ENCODE measurements at places on chromosomes 1 and 21.

DNA sequence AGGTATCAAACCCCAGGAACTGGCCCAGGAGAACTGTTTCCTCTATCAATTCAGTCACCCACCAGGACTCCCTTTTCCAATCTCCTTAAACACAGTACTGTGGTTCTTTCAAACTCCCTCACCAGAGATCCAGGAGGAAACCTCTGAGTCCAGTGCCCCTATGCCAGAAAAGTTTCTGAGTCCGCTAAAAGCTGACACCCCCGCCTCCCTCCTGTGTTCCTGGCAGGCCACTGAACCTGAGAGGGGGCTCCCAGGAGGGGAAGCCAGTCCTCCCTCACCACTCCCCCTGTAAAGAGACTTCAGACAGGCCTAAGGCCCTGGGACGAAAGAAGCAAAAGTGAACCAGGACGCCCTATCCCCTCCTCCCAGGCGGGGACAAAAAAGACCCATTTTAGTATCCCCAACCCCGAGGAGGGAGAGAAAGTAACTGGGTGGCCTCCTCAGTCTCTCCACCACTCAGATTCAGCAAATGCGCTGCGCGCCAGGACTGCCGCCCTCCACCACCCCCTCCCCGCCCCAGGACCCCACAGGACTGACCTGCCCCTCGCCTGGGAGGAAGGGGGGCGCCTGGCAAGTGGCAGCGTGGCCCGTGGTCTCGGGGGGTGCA, 624 bp downstream of the SLC41A1 start:
- no peak for DNase-seq

- no peak for DNase-seq
These were observed 18.3 kb upstream of the RNU1-4 start for GRCh38 chr1:16721871-16722641.

GRCh38 chr1:12567288-12567819, 50.7 kb downstream of the DHRS3 start:
- DNase-seq, result no peak

GRCh38 chr1:59645893-59646292, 168.9 kb upstream of the HOOK1 start:
- no peak for DNase-seq

DNA sequence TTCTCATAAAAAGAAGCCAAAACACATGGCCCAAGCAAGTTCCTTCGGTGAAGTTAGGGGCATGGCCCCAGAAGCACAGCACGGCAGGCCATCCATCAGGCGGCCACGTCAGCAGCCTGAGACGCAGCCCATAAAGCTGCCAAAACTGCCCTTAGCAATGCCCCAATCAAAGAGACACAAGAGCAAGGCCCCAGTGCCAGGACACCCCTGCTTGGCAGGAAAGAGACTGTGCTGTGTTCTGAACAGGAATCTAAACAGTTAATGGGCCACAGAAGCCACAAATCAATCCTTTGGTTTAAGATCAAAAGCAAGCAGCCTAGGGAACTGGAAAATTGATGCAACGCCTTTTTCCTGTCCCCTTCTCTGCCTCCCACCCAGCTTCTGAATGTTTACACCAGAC, 497.0 kb upstream of the USP24 start:
- no peak for DNase-seq

DNA sequence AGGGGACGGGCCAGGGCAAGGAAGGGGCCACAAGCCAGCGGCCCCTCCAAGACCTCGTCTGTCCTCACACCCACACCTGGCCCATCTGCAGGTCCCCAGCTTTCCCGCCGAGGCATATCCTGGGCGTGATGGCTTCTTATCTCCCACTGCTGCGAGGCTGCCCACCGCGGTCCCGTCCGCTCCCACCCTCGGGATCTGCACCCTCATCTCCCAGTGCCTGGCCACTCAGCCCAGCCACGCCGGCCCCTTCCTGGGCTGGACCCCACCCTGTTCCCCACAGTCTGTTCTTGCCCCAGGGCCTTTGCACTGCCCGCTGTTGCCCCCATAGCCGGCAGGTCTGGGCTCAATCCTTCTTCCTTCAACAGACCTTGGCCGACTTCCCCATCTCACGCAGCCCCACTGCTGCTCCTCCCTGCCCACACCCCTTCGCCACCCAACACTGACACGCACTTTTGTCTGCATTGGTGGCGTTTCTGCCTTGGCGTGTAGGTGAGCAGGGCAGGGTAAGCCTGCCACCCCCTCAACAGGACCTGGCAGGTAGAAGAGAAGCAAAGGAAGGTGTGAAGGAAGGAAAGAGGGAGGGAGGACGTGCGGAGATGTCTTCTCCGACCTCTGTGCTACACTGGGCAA, 4.4 kb upstream of the TTC34 start:
- DNase-seq, result no peak

DNA sequence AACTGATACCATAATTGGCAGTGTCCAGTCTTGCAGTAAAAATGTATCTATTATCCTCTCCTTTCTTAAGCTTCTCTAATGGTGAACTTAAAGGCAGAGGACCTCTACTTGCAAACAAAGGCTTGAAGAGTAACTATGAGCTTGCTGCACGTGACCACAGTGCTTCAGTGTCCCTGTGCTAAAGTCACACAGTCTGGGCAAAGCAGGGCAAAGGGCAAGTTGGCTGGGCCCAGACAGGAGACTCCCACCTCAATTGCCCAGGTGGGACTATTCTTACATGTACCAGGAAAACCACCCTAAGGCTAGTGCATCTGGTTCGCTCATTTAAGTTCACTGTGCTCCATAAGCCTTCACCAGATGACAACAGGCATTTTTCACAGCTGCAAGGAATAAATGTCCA, 374.2 kb upstream of the PROX1 start:
- DNase-seq, result no peak

DNA sequence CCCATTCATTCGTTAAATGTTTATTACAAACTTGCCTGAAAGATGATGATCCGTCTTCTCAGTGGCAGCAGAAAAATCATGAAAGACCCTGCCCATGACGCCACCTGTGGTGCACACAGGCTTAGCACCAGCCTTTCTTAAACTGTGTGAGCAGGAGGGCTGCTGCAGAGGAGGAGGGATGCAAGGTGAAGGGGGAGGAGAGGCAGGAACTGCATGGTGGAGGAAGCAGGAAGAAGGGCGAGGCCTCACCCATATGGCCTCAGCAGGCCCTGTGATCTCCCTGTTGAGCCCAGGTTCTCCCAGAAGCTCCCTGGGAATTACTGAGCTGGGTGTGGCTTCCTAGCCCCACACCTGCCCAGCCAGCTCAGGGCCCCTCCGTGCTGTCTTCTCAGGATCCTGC, 25.0 kb upstream of the RD3 start:
- DNase-seq, result no peak

- no peak for DNase-seq
These were observed 66.2 kb downstream of the SLC45A1 start for GRCh38 chr1:8384088-8384487.

- DNase-seq, result no peak
These were observed 173.4 kb upstream of the RUNX1 start for GRCh38 chr21:35222541-35222941.

- no peak for DNase-seq
These were observed 49.6 kb downstream of the INTS7 start for GRCh38 chr1:211985556-211986264.

- DNase-seq, result no peak
These were observed 9.8 kb upstream of the SSX2IP start for GRCh38 chr1:84700070-84700469.

DNA sequence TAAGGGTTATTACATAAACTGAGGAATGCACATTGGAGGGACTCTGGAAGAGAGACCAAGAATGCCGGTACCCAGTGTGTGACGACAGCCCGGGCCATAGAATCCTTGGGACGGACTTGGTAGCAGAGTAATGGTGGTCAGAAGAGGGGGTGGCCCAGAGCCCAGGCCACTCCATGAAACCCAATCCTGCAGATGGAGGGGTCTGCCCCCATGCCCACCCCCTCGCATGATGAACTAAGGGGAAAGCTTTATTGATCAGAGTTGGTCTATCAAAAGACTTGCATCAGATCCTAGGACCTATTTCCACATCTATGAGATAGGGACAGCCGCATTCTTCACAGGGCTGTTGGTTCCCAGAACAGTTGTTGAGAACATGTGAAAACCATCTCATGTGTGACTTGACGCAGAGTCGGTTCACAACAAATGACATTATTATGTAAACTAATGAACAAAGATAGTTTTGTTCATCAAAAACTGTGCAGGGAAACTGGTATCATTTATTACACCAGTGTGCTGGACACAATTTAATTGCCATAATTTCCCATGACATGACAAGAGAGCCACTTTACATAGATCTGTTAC, 21.5 kb upstream of the SDC3 start:
- no peak for DNase-seq

GRCh38 chr21:39869141-39869818, 2.0 kb downstream of the PCP4 start:
- no peak for DNase-seq

GRCh38 chr1:63135174-63135512, 187.2 kb upstream of the FOXD3 start:
- DNase-seq, result no peak

DNA sequence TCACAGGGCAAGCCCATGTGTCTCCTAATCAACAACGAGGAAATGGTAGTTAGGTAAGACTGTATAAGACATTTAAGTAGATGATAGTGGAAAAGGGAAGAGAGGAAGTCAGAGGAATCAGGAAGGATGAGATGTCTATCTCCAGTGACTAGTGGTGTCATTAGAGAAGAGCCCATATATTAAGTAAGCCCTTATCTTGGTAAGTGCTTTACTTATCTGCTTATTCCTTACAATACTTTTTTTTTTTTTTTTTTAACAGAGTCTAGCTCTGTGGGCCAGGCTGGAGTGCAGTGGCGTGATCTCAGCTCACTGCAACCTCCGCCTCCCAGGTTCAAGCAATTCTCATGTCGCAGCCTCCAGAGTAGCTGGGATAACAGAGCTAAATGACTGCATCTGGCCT, 29.5 kb downstream of the RNF11 start:
- DNase-seq, result no peak

DNA sequence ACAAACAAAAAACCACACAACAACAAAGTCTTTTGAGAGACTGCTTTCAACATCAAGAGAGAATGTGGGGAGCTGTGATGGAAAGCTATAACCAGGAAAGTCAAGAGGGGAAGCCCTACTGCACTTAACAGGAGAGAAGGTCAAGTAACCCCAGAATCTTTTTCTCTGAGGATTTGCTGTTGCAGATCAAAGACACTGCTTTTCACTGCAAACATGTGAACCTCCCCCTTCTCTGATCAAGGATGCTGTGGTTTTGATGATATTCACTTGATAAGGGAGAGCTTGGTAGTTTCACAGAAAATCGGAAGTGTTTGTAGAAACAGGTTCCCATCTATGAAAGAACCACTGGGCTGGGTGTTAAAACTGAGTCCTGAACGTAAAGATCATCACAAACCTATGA, 4.8 kb downstream of the ETV3 start:
- no peak for DNase-seq

GRCh38 chr21:43211072-43211759, 42.4 kb downstream of the CRYAA start:
- no peak for DNase-seq

GRCh38 chr1:111364690-111365089, 62.8 kb downstream of the OVGP1 start:
- DNase-seq, result no peak

DNA sequence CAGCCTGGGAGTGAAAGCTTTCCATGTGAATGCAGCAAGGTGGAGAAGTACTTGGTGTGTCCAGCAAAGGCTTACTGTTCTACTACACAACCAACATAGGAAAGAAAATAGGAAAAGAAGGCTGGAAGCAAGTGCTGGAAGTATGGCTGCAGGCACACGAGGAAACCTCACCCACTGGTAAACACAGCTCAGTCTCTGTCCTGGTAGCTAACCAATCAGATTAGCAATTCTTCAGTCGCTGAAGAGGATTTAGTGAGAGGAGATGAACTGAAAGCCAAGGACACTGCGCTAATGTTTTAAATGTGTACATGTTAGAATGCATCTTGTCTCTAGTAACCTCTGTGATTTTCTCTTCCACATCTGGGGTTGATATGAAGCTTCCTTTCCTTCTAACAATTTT, 36.2 kb upstream of the CACHD1 start:
- no peak for DNase-seq

GRCh38 chr1:157969697-157970485, 23.6 kb upstream of the KIRREL1 start:
- DNase-seq, result no peak

- no peak for DNase-seq
These were observed 738.7 kb downstream of the LTN1 start for GRCh38 chr21:28253961-28254360.

GRCh38 chr1:50974618-50974935, 4.5 kb downstream of the CDKN2C start:
- no peak for DNase-seq

DNA sequence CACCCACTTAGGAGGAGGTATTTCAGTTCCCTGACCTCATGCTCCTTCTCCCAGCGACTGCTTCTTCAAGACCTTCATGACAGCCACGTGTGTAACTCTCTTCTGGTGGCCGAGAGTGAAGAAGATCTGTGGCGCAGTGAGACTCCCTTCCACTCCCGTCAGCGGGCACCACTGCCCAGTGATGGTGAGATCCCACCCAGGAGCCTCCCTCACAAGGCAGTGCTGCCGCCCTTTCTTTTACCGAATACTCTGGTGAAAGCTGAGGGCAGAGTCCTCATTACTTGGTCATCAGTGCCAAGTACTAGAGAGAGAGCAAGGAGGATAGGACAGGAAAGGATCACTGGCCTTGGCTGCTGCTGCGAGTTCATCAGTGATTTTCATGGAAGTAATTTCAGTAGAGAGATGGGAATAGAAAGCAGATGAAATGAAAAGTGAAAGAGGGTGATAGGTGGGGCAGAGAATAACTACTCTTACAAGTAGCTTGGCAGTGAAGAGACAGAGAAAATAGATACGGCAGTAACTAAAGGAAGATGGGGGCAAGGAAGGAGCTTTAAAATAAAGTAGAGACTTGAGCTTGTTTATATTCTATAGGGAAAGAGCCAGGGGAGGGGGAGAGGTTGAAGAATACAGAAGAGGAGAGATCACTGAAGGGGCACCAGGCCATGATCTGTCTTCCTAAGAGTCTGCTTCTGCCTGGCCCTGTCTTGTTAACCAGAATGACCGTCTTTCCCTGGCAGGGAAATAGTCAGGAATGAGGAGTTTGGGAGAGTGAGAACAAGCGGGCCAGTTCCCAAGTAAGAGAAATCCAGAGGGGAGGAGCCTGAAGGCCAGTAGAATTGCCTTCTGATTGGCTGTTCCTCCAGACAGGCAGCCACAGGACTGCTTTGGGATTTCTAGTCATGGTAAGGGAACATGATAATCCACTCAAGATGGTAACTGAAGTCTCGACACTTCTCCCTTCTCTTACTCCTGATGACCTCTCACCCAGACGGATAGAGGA, 18.3 kb downstream of the HYI start:
- DNase-seq, result no peak

GRCh38 chr1:172134087-172134731, 286.3 kb upstream of the C1orf105 start:
- DNase-seq, result no peak

DNA sequence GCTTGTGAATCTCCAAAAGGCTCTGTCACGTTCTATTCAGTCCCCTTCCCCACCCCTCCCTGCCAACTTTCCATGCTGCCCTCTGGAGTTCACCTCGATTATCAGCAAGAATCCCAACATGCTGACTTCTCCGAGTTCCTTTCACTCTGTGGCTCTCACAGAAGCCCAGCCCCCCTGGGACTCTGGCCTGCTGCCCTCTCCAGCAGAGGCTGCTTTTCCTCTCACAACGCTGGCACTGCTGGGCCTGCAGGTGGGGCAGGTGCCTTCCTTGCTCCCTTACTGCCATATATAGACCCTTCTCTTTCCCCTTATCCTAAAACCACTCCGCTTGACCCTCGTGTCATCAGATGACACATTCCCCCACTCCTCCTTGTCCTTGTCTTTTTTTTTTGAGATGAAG, 10.2 kb upstream of the RNF186 start:
- DNase-seq, result no peak
